ENCODE measurements at places on chromosomes 7 and 10.
A peak's percentile ranks its signal among the peaks of the same experiment; 100 is the strongest.

GRCh38 chr10:63539994-63540393, 18.8 kb downstream of the REEP3 start:
- no peak for DNase-seq

DNA sequence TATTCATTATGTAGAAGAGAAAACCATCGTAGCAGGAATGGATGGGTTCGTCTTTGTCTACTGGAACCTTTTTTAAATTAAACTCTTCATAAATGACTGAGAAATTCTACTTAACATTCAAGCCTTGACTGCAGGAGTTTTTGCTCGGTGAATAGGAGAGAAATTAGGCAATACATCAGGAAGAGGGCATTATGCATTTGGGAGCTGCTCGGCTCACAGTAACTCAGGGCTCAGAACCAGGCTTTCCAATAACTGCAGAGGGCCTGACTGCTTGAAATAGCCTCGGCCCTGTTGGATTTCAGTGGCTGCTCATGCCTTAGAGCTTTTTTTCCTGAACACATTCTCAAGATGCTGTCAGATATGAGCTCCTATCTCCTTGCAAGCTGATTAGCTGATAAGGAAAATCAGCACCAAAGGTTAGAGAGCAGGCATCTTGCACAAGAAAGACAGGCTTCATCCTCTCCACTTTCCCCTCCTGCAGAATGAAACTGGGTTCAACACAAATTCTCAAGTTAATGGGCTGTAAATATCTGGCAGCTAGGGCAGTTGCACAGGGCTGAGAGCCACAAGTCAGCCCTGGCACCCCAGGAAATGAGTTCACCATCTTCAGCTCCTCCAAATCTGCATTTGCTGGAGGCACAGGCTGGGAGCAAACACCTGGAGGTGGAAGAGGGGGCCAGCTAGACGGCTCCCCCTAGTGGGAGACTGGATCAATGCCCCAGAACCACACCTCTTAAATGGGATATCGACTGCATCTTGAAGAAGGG, 24.3 kb downstream of the TECTB start:
- peak; percentile 46 for DNase-seq

DNA sequence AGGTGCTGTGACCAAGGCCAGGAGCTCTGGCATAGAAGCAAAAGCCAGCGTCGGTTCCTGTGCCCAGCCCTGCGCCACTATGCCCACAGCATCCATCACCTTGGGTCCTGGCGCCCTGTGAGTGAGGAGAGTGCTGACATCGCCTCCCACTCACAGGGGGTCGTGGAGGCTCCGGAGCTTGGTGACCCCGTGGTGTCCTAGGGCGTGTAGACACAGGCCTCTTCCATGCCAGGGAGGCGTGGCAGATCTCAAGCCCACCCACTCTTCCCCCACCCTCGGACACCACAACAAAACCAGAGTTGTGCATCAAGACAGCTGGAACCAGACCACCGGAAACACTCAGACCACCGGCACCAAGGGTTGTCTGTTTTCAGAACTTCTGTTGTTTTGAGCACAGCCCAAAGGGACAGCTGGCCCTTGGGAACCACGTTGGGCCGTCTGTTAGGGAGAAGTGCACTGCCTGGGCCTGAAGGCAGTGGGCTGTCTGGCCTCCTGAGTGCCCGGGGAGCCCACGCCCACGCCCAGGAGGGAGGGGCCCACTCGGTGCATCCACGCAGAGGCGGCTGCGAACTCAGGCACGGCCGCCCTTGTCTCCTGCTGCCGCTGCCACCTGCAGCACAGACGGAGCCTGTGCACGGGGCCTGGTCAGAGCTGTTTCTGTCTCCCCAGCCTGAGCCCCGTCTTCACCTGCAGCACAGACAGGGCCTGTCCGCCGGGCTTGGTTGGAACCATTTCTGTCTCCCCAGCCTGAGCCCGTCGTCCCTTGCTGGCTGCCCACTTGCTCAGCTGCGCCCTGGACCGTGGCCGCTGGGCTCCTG, 106.3 kb downstream of the INPP5A start:
- no peak for DNase-seq

- DNase-seq: no peak
Observed at GRCh38 chr7:18708204-18708603, 212.7 kb downstream of the HDAC9 start.

GRCh38 chr10:70497120-70497545, 18.6 kb downstream of the PALD1 start:
- DNase-seq: no peak

- DNase-seq: peak; percentile 64
Observed at GRCh38 chr7:140924019-140924820, 509 bp downstream of the BRAF start.

- DNase-seq: no peak
Observed at GRCh38 chr10:85916286-85916685, 450.3 kb downstream of the GRID1 start.

GRCh38 chr10:86728056-86728455, 28.4 kb upstream of the BMPR1A start:
- DNase-seq: no peak

- peak; percentile 85 for DNase-seq
Observed at GRCh38 chr10:22693371-22693784, 21.0 kb downstream of the PIP4K2A start.

Measured in RPMI7951 (cell line).